T-cell (primary cell): ENCODE measurements at places on chromosomes 6 and 20.

- no peak for DNase-seq
Measured at GRCh38 chr6:165573671-165574070, 89.4 kb downstream of the PDE10A start.

GRCh38 chr6:37759221-37760144, 60.0 kb upstream of the ZFAND3 start:
- DNase-seq, result no peak

DNA sequence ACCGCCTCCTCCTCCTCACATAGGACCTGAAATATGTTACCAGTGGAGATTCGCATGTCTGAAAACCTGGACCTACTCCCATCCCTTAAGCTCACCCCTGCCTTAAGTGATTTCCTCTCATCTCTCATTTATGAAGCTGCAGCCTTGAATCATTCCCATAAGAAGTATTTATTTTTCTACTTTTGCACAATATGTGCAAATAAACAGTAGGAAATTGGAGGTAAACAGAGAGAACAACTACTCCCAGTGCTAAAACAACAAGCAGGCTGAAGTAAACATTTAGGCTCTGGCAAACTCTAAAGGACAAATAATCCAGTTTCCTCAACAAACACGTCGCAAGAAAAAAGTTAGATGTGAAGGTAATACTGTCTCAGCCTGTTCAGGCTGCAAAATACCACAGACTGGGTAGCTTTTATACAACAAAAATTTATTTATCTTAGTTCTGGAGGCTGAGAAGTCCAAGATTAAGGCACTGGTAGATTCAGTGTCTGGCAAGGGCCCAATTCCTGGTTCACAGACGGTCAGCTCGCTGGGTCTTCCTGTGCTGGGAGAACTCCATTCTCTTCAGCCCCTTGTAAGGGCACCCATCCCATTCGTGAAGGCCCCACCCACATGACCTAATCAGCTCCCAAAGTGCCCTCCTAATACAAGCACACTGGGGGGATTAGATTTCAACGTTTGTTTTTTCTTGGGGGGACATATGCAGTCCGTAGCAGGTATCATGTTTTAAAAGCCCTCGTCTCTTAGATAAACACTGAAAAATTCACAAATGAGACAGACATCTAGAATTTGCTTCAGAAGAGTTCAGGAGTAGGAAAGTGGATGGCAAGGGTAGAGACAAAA, 15.6 kb downstream of the SPATA2 start:
- no peak for DNase-seq

DNA sequence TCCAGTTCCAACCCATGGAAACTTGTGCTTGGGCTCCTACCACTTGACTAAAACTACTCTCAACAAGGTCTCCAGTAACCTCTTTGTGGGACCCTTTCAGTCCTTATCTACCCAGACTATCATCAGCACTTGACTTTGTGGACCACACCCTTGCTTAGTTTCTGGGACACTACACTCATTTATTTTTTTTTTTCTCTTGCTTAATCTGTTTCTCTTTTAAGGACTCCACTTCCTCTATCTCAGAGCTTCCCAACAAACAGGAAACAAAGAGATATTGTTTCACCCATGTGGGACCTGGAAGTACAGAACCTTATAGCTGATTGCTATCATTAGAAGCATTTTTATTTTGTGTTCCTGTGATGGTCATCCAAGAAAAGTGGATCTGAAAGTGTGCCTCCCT, 28.8 kb upstream of the ME1 start:
- DNase-seq, result no peak

DNA sequence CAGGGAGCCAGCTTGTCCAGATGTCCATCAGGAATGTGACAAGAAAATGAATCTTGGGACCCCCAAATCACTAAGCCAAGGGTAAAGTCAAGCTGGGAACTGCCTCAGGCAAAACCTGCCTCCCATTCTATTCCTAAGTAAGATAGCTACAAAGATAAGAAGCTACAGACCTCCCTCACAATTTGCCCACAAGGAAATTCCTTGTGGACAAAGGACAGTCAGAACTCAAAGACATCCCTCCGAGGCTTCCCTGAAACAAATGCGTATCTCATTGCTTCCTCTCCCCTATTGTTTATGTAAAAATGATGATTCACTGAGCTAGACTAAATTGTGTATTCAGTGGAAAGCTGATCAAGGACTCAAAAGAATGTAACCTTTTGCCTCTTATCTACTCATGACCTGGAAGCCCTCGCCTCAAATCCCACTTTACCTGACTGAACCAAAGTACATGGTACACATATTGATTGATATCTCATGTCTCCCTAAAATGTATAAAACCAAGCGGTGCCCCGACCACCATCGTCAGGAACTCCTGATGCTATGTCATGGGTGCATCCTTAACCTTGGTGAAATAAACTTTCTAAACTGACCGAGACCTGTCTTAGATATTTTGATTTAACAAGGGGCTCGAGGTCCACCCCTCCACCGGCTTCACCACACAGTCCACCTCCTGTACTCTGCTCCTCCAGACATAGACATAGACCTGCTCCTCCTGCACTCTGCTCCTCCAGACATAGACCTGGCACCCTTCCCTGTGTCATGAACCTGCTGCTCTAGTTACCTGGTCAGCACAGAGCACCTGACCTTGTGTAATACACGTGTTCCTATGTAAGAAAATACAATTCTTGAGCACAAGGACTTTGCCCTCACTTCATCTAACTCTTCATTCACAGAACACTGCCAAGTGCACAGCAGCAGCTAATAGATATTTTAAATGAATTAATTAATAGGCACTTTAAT, 81.4 kb downstream of the WDR27 start:
- DNase-seq, result no peak

DNA sequence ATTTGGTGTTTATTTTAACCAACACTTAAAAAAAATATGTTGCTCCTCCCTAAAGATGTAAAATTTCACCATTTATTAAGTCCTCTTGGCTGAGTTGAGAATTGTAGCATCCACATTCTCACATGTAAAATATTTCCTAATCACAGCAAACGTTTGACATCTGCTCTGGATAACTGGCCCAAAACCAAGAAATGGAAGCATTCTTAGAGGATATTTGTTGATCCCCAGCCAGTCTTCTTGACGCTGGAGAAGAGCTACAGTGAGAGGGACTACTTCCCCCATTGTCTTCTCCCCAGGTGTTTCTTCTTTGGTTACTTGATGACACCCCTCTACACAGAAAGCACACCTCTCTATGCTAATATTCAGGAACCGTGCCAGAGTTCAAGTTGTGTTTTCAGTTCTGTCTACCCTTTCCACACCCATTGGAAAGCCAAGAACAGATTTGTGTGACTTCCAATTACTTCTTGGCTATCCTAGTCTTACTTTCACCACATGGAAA, 454.5 kb upstream of the JAG1 start:
- DNase-seq, result no peak

GRCh38 chr6:129233458-129234134, 350.7 kb downstream of the LAMA2 start:
- no peak for DNase-seq

- DNase-seq, result no peak
Measured at GRCh38 chr6:153043719-153044118, 41.2 kb upstream of the MTRF1L start.

DNA sequence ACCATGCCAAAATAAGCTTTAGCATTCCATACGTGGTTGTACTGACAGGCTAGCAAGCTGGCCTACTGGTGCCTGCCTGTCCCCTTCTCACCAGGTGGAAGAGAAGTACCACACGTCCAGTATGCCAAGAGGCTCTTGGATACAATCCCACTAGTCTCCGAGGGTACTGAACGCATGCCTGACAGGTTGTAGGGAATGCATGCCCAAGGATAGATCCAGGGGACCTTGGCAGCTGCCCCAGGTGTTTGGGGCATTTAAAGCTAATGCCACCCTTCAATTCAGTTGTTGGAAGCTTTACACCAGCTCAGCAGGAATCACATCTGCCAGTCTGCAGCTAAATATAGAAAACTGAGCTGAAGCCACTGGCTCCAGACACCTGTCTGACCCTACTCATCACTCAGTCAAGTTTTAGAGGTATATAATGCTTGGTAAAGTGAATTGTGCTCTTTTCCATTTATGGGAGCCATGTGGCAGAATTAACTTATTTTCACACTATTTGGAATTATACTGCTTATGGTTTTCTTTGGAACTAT, 4.9 kb downstream of the TUBB2B start:
- no peak for DNase-seq

DNA sequence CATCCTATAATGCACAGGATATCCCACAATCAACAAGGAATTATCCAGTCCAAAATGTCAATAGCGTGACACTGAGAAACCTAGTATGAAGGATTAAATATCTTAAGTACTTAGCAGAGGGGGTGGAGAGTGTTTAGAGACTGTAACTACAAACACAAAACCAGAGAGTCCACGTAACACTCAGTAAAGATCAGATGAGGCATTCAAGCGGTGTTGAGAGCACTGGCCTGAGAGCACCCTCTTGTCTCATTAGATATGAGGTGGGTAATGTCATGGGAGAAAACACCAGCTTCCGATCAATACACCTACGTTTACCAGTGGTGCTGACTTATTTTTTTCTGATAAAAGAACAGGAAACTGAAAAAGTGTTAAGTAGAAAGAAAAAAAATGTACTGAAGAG, 2.3 kb downstream of the FAM184A start:
- no peak for DNase-seq

- DNase-seq, result peak; percentile 28
Measured at GRCh38 chr6:3355358-3356055, 96.8 kb downstream of the PSMG4 start.

GRCh38 chr6:157221049-157221816, 102.1 kb downstream of the TMEM242 start:
- DNase-seq, result peak; percentile 77

DNA sequence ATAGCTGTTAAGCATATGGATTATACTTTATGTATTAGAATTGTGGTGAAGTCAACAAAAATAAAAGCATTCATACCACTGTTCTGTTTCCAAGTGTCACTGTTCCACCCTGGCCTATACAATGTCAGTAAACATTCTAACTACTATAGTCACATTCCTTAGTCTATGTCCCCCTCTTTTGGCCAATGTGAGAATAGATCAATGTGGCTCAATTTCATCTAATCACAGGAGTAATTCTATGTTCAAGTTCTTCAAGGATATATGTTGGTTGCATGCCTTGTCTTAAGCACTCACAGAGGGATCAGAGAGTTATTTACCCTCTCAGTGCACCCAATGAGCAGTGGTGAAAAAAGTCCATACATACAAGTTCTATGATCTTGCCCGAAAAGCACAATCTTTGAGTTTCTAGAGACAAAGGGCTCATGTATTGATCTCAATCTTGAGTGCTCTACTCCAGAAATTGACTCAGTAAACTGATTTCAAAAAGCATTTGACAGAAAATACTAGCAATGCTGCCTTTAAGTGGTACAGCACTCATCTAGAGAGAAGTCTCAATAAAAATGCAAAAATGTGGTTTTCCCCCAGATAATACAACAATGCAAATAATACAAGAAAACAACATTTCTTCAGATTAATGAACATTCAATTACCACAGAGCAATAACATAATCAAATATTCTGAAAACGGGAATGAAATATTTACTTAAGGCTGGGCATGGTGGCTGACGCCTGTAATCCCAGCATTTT, 16.5 kb downstream of the SMLR1 start:
- DNase-seq, result peak; percentile 77

GRCh38 chr6:90656325-90656724, 69.5 kb upstream of the MAP3K7 start:
- DNase-seq, result no peak

DNA sequence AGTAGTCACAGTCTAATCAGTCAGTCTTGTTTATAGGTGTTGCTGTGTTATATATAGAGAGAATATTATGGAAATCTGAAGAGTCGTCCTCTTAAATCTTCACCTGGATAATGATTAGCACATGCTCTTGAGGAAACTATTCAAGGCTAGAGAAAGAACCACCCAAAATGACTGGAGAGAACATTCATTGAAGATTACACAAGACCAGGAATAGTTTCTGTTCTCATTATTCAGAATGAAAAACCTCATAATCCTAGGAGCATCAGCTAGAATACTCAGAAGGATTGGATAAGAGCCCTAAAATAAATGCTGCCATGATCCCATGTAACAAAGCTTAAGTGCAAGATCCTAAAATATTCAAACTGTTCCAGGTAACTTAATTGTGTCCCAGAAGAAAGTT, 278.2 kb upstream of the PREP start:
- no peak for DNase-seq

DNA sequence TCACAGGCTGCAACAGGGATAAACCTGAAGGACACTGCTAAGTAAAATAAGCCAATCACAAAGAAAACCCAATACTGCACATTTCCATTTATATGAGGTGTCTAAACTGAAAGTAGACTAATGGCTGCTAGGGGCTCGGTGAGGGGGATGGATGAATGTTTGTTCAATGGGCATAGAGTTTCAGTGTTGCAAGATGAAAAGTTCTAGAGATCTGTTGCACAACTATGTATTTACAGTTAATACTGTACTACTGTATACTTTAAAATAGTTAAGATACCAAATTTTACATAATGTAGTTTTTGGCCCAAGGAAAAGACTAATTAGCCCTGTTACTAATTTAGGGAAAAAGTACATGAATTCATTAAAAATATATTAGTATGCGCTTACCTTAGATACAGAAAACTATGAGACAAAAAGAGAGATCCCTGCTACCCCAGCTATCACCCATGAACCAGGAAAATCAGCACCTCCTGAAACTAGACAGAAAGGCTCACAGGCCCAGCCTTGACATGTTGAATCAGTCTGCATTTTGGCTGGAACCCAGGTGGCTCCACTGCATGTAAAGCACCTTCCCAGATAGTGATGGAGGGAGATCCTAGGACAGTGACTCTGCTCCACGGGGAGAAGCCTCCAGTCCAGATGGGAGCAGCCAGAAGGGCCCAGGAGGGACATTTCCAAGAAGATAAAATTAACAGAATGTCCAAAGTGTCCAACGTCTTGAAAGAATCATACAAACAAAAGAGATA, 16.1 kb downstream of the HLA-F start:
- no peak for DNase-seq
